ENCODE measurements at places on chromosomes 5 and 9.

DNA sequence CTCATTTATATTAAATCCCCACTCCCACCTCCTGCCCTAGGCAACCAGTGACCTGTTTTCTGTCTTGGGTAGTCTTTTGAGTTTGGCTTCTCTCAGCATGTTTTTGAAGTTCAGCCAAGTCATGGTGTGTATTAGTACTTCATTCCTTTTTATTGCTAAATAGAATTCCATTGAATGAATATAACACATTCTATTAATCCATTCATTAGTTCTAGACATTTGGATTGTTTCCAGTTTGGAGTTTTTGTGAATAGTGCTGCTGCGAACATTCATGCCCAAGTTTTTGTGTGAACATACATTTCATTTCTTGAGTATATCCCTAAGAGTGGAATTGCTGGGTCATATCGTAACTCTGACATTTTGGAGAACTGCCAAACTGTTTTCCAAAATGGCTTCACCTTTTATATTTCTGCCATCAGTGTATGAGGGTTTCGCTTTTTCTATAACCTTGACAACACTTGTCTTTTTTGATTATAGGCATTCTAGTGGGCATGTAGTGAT is 2.7 kb downstream of the ZNF346 start:
- no peak for DNase-seq

DNA sequence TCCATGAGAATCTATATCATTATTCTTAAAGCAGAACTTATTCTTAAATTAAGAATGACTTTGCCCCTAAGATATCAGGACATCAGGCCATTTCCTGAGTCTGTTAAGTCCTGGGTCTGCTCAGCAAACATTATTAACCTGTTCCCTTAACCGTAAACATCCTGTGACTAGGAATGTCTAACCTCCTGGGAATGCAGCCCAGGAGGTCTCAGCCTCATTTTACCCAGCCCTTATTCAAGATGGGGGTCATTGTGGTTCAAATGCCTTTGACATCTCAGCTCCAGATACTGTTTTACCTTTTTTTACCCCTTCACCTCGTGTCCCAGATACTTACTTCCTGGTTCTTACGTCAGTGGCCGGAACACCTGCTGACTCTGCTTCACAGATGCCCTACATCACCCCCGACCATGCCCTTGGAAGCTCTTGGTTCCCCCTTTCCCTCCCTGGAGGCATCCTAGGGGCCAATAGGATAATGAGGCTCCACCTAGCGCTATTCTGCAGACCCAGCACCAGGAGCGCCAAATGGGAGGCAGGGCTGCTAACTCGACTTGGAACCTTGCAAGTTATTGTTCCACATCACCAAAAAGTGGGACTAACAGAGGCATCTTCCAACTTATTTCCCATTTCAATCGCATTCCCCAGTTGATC is 182.5 kb downstream of the MED10 start:
- DNase-seq = no peak

DNA sequence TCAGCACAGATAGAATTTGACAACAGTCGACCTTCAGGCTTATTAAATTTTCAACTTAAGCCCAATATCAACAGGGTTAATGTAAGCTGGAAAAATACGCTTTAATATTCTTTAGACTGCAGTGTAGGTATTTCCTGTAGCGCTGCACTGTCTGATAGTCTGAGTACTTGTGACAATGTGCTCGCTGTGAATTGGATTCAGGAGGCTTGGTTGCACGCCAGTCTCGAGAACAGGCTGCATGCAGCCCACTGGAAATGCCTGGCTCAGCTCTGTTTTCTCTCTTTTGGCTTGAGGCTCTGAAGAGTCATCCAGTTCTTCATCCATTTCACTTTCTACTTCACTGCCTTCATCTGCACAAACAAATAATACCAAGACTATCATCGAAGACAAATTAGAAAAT is 300.9 kb downstream of the RFX3 start:
- DNase-seq = no peak

GRCh38 chr5:1312993-1313833 is 18.3 kb upstream of the TERT start:
- DNase-seq = no peak

GRCh38 chr9:125815568-125815967 is 68.4 kb downstream of the PBX3 start:
- no peak for DNase-seq

GRCh38 chr9:136746621-136747020 is 1.7 kb downstream of the LCN6 start:
- no peak for DNase-seq

DNA sequence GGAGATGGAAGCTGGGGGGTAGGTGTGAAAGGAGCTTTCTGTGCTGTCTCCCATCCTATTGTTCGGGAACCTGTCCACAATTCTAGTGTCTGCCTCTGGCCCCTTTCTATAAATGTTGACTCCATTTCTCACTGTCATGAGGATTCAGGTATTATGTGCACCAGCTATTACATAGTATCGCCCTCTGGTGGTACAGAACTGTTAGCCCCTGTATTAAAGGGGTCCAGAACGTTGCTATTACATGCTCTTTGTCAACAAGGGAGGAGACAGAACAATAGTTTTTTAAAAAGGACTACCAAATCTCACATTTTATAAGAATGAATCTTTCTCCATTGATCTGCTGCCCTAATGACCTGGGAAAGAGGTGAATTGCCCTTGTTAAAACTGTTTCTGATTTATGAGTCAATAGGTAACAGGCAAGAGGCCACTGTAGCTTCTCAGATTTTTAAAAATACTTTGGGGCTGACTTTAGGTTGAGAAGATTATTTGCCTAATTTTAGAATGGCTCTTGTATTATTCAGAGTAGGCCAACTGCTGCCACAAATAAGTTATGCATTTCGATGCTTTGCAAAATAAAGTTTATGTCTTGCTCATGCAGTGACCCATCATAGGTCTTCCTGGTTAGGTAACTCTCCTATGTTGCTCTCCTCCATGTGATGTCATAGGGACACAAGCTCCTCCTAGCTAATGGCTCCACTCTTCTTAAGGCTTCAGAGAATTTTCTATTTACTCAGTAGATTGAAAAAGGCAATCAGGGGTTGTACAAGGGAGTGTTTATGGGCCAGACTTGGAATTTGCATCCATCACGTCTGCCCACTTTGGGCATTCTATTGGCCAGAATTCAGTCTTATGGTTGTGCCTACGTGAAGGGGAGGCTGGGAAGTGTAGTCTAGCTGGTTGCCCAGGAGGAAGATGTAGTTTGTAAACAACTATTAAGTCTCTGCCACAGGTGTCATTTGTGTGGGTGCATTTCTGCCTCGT is 20.8 kb downstream of the DCANP1 start:
- no peak for DNase-seq

DNA sequence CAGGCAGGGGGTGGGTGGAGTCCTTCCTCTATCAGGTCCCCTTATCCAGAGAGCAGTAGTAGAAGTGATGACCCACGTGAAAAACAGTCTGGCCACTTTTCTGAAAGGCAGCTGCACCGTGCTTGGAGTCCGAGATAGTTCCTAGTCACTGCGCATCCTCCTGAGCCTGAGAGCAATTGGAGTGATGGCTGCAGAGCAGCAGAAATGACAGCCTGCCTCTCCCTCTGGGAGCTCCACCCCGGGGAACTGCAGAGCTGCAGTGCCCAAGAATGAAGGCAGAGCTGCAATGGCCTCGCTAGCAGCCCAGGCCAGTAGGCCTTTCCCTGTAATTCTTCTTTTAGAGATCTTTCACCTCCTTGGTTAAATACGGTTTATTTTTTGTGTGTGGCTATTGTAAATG is 82.6 kb downstream of the CETN3 start:
- DNase-seq = no peak

DNA sequence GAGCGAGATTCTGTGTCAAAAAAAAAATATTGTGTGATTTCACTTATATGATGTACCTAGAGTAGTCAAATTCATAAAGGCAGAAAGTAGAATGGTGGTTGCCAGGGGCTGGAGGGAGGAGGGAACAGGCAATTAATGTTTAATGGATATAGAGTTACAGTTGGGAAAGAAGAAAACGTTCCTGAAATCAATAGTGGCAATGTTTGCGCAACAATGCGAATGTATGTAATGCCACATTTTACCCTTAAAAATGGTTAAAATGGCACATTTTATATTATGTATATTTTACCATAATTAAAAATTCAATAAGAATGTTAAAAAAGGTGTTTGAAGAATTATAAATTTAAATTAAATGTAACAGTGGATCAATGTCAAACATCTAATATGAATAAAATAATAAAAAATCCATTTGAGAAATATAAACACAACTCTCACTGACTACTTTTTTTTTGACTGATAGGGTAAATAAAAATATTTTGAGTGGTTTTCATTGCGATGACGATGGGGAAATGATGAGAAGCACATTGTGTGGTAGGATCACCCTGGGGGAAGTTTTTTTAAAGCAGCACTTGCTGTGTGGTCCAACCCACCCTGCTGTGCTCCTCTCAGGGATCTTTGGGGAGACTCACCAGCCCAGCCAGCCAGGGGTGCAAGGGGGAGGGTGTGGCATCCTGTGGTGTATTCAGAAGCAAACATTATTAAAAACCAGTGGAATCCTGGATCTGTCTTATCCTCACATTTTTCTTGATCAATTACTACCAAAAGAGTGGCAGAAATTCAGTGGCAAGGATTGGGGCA is 4.3 kb downstream of the FYB1 start:
- no peak for DNase-seq

- no peak for DNase-seq
These were observed 128.4 kb downstream of the SNX18 start for GRCh38 chr5:54645882-54646355.

GRCh38 chr9:1120500-1121165 is 70.5 kb downstream of the DMRT2 start:
- no peak for DNase-seq

DNA sequence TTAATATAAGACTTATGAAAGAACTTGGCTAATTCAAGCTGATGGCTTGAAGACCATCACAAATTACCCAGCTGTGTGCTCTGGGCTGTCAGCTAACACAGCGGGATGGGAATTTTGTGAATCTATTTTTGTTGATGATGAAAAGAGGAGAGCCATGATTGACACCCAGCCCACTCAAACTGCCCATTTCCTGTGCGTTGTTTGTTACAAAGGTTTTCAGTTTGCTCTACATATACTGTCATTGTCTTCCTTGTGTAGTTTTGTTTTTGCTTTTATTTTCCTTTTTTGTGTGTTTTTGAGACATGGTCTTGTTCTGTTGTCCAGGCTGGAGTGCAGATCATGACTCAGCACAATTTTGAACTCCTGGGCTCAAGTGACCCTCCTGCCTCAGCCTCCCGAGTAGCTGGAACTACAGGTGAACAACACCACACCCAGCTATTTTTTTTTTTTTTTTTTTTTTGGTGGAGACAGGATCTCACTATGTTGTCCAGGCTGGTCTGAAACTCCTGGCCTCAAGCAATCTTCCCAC is 400.3 kb downstream of the ICE1 start:
- no peak for DNase-seq

GRCh38 chr9:70020991-70021571 is 22.6 kb upstream of the MAMDC2 start:
- no peak for DNase-seq

DNA sequence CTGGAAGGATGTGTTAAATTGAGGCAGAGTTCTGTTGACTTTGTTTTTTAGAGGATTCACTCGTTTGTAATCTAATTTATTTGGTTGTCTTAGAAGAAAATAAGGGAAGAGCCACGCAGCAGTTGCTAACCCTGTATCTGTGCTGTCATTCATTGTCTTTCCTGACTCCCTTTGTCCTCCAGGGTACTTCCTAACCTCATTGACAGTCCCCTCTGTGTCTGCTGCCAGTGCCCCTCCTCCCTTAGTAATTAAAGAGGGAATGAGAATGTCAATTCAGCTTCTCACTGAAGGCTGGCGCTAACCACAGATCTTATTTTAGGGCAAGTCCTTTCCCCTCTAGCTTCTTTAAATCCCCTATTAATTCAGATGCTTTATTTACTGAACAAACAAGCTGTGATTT is 84.0 kb downstream of the MAST4 start:
- no peak for DNase-seq

- no peak for DNase-seq
These were observed 125.2 kb upstream of the DHFR start for GRCh38 chr5:80780024-80780423.

DNA sequence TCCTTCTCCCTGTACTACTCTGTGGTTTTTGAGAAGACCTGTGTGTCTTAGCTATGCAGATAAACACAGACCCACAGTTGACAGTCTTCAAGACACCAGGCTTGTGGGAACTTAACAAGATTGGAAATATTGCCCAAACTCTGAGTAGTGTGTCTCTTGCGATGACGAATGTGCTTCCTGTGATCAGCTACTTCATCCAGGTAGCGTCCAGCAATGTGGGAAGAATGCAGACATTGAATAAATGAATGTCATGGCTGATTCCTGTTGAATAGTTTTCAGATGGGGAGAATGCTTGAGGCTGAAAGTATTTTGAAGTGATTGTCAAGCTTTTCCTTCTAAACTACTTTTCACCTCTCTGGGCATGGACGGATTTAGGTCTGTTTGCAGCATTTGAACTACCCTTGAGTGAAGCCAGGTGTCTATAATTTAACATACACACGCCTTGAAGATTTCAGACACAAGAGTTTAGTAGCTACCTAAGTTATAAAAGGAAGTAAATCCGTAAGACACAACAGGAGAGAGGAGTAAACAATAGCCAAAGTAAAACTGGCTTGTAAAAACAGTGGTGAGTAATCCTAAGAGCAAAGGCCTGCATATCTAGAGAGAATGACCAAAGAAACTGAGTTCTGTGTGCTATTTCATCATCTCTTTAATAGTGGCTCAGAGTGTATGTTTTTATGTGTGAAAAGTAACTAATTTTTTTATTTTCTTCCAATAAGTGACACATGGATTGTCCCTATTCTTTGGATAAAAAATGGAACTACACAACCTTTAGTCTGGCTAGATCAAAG is 30.0 kb upstream of the ARL14EPL start:
- no peak for DNase-seq

DNA sequence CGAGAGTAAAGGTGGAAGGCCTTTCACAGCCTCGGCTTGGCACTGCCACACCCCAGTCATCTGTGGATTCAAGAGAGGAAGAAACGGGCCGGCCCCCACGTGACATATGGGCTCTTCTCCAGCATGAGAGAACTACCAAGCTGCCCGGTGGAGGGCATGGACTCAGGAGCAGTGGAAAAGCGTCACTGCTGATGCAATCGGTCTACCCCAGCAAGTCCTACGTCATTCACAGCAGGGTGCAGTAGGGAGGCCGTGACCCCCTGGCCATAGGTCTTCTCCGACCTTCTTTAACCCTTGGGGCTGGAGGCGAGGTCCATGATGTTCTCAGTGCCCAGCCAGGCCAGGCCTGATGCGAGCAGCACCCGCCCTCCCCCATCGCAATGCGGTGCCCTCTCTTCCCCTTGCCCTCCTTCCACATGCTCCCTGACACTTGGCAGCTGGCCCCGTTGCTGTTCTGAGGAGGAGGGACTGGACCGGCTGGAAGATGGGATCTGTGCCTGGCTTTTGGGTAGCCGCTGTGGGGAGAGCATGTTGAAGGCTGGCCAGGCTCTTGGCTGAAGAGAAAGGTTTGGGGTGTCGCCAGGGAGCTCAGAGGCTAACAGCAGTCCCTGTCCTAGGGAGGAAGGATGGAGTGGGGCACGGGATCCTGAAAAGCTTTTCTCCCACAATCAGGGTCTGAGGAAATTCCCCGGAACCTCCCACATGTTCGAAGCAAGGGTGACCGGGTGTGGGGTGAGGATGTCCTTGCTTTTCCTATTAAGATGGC is 89.8 kb downstream of the LIFR start:
- no peak for DNase-seq
